ENCODE measurements at places on chromosomes 11 and 22.
A peak's percentile ranks its signal among the peaks of the same experiment; 100 is the strongest.

DNA sequence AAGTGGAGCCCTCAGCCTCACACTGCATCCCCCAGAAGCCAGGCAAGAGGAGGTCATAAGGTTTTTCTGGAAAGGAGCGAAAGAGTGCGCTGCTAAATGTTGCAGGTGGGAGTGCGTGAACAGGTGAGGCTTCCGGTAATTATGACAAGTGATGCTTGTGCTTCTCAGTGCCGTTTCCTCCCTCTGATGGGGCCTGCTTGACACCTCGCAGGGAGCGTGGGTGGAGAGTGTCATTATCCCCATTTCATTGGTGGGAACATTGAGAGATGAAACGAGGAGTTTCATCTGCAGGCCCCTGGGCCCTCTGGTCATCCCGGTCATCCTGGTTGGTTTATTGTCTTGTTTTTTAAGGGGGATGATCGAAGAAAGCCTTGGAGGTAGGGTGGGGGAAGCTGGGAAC is 57.5 kb downstream of the BCR start:
- no peak for DNase-seq

DNA sequence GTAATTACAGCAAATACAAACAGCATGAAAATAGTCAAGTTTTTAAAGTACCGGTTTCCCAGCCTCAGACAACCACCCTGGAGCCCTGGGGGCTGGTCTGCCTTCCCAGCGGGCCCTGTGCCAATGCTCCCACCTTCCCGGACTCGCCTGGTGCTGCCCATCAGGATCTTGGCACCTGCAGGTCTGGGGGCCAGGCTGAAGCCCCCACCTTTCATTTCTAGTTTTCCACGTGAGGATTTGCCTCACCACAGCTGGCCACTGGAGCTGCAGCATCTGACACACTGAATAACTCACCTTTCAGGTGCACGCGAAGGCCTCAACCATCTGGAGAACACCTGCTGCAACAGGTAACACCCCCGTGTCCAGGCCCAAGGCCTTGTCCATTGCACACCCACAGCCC is 108.7 kb upstream of the THY1 start:
- no peak for DNase-seq

GRCh38 chr22:29480262-29480511 is 169 bp downstream of the NEFH start:
- no peak for DNase-seq

DNA sequence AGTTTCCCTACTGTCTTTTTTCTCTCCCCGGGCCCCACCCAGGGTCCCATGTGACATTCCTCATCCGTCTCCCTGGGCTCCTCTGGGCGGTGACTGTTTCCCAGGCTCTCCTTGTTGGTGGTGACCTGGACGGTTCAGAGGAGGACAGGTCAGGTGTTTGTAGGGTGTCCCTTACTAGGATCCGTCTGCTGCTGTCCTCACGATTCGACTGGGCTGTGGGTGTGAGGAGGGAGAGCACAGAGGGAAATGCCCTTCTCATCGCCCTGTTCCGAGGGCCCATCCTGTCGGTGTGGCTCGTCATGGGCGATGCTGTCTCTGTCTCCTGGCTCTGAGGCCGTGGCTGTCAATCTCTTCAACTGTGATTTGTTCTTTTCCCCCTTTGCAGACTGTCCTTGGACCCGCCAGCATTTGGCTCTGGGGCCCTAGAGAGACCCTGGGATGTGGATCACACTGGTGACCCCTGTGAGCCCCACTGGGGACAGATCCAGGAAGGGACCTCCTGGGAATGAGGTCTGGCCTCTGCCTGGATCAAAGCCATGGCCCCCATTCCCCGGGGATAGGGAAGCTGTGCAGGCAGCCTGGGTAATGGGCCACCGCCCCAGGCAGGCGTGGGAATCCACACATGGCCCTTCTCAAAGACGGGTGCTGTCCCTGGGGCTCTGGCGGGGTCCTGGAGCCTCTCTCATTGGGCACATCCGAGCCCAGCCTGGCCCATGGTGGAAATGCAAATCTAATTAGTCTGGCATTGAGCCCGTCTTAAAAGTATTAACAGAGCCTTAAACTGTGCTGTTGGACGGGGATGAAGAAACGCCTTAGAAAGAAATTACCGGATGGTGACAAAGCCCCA is 46.8 kb upstream of the KCNQ1OT1 start:
- no peak for DNase-seq

DNA sequence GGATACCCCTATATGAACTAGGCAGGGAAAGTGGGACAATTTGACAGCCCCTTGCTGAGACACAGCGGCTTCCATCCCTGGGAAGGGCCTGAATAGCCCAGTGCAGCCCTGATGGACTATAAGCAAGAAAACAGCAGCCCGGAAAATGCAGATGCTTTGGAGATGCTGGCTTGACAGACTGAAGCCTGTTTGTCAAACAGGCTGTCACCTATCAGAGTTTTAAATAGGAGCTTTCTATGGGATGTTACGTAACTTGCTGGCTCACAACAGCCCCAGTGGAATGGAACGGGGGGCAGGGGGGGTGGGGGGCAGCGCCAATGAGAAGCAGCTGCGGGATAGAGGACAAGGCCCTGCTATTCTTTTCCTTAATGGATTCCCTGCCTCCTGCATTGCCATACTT is 91.9 kb upstream of the NTM start:
- DNase-seq: no peak

- no peak for DNase-seq
These were observed 1.8 kb upstream of the SLC15A3 start for GRCh38 chr11:60953781-60954180.

GRCh38 chr11:13262096-13262495 is 15.5 kb upstream of the BMAL1 start:
- DNase-seq: no peak

DNA sequence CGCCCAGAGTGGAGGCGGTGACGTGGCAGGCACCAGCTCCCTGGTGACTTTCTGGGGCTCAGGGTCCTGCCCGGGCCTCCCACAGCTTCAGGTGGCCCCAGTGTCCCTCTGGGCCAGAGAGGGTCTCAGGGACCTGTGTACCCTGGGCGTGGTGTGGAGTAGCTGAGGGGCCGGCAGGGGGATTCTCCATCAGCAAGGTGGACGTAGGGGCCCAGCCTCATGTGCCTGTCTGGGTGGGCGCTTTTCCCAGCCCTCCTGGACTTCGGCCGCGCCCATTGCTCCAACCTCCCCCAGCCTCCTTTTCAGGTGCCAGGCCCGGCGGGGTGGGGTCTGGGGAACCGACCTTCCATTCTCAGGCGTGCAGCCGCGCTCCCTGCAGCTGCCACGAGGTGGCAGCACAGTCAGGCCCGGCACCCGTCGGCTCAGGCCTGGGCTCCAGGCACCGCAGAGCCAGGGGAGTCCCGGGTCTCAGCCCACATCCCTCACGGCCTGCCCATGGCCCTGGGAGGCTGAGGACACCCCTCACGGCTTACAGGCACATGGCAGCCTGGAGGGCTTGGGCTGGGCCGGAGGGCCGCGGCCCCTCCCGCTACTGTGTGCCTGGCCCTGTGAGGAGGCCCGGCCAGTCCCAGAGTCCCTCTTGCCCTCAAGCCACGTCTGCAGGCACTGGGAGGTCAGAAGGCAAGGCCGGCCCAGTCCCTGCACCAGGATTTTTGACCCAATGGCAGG is 19.9 kb upstream of the MUC5B start:
- DNase-seq: no peak

GRCh38 chr11:1162491-1163311 is 4.9 kb downstream of the MUC5AC start:
- no peak for DNase-seq

GRCh38 chr11:69010964-69011623 is 2.0 kb downstream of the MRGPRF start:
- no peak for DNase-seq

- DNase-seq: no peak
These were observed 48.2 kb downstream of the SGSM3 start for GRCh38 chr22:40418366-40419201.

DNA sequence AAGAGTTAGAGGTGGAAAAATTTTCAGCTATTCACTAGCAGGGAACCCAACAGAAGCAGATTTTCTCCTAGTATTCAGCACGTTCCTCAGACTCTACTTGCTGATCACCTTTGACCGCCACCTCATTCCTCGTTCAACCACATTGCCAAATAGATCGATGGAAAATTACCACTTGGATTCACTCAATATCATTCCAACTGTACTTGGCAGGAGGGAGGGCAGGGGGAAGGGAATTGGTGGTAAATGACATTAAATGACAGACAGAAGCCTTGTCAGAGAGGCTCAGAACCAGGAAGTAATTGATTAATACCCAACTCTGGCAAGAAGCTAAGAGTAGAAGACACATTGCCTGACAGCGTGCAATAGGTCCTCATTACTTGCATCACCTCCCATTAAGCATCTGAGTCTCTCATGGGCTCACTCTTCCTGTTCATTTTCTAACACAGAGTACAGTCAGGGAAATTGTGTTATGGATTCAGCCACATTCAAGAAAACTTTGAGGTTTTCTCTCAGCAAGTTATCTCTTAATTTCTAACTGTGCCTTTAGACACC is 240.5 kb upstream of the FAT3 start:
- DNase-seq: no peak

DNA sequence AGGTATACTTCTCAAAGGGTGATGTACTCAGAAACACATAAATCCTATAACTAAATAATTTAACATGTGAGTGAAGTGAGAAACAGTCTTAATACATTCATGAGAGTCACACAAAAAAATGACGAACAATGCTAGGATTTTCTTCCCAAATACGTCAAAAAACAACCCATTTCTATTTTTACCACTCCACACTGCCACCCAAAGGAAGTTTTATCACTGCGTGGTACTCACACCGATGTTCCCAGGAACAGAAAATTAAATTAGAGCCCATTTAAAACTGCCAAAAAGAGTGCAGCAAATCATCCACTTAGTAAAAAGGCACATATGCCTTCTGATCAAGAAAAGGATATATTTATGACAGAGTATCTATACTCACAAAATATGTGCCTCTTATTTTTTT is 710.9 kb upstream of the FAT3 start:
- no peak for DNase-seq

GRCh38 chr22:21041937-21042336 is 3.8 kb upstream of the LRRC74B start:
- DNase-seq: peak; percentile 56

- DNase-seq: no peak
These were observed 8.5 kb upstream of the CREBZF start for GRCh38 chr11:85673393-85673792.

GRCh38 chr11:15878756-15879155 is 477.6 kb downstream of the SOX6 start:
- DNase-seq: no peak

GRCh38 chr11:12941671-12942070 is 67.4 kb upstream of the RASSF10 start:
- no peak for DNase-seq

DNA sequence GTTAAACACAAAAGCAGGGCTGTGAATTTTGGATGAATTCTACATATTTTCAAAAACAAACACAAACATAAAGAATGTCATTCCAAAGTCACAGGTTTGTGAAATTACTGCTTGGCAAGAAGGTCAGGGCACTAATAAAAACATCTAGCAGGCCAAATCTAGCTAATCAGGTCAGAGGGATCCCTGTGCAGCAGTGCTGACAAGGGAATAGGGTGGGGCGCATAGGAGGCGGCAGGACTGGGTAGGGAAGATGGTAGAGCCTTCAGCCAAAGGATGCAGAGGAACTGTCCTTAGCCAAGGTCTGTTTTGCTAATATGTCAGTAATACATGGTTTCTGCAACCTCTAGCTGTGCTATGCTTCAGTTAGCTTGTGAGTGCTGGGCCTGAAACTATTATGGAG is 396.6 kb downstream of the TENM4 start:
- no peak for DNase-seq

DNA sequence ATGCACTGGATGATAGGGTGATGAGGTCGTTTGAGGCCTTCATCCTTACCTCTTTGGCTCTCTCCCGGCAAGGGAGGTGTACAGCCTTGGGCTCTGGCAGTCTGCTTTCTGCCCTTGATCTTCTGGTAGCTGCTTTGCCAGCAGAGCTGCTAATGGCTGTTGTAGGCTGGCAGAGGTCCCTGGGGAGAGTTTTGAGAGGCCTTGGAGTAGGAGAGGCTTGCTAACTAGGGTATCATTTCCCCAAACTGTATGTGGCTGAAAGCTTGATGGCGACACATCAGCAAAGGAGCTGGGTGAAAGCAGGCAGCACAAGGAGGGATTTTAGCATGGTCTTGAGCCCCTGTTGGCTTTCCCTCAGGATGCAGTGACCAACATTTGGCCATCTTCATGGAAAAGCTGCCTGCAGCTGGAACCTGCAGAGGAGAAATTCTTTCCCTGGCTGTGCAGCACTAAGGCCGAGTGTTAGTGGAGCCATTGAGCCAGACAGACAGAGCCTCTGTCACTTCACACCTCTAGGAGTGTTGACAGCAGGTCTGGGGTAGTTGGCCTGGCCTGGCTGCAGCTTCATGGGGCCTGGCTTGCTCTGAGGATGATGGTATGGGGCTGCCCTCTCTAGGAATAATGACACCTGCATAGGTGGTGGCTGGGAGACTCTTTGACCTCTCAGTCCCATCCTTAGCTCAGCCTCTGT is 3.5 kb upstream of the AMPD3 start:
- DNase-seq: no peak

GRCh38 chr22:21582801-21583740 is 15.6 kb downstream of the UBE2L3 start:
- DNase-seq: no peak

DNA sequence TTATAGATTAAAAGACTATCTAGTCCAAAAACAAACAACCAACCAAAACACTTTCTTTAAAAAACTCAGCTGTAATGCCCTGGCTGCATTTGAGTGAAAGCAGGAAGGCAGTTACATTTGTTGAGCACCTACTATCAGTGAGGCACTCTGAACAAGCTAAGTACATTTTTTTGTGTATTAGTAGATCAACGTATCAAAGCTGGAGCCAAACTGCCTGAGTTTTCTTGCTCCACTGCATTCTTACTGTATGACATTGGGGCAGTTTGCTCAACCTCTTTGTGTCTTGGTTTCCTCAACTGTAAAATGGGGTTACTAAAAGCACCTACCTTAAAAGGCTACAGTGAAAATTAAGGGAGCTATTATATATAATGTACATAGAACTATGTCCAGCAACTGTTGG is 22.0 kb downstream of the COA4 start:
- DNase-seq: no peak

GRCh38 chr11:113188371-113188834 is 126.0 kb upstream of the TTC12 start:
- no peak for DNase-seq

GRCh38 chr11:66006891-66007176 is 4.5 kb downstream of the BANF1 start:
- no peak for DNase-seq

DNA sequence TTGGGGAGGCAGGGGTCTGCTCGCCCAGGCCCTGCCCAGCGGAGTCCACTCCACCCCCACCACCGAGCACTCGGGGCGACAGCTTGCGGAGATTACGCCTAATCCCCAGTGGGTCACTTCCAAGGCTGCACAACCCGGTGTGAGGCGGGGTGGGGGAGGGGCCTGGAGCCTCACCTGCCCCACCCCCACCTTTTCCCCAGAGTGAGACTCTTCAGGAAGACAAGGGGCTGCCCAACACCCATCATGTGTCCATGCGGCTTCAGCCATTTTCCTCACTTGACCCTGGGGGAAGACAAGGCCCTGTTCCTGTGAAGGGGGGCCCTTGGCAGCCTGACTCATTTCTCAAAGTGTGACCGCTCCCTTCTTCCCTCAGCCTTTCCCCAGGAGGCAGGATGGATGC is 12.5 kb downstream of the SYNGR1 start:
- DNase-seq: no peak

GRCh38 chr11:79834015-79834414 is 393.2 kb upstream of the TENM4 start:
- no peak for DNase-seq

- no peak for DNase-seq
These were observed 29.9 kb downstream of the RPS6KA4 start for GRCh38 chr11:64388894-64389293.

- DNase-seq: no peak
These were observed 320.2 kb upstream of the PLET1 start for GRCh38 chr11:112580864-112581263.
